Stimulated activated CD8-positive, alpha-beta memory T cell treated with anti-CD3 and anti-CD28 coated beads, Interleukin-4, amount 100 ng/mL, for 4 hours (primary cell): ENCODE measurements at places on chromosomes 3 and 15.

- no peak for DNase-seq
Measured at GRCh38 chr15:85730001-85730820, 64.5 kb downstream of the KLHL25 start.

- DNase-seq = no peak
Measured at GRCh38 chr15:37019479-37020433, 80.6 kb downstream of the MEIS2 start.

- no peak for DNase-seq
Measured at GRCh38 chr15:77633913-77634265, 1.2 kb upstream of the LINGO1 start.

DNA sequence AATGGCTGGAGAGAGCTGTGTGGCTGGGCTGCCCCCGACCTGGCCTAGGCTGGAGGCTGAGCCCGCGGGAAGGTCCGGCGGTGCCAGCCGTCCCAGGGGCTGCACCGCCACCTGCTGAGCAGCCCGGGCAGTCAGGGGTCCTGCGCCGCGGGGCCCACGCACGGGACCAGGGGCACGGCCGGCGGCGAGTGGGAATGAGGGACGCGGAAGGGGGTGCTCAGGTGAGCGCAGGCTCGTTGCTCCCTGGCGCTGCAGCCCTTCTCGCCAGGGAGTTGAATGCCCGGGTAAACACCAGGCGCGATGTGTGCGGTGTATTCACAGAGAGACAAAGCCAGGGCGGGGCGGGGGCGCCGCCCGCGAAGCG lies 666 bp upstream of the SEMA3F start:
- no peak for DNase-seq

- DNase-seq = no peak
Measured at GRCh38 chr3:23640471-23641146, 165.1 kb upstream of the UBE2E1 start.

DNA sequence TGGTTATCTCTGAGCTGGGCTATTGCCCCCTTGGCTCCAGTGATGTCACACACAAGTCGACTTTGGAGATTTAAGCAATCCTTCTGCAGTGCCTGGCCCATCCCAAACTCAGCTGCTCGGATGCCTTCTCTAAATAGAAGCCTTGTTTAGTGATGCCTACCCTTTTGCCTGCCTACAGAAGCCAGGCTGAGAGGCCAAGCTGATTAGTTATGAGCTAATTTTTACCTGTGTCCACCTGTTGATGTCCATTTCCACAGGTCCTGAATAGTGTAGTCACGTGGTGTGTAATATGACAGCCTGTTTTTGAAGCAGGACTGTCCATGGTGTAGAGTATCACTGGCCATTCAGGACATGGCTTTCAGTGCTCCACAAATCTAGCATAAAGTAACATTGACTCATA lies 45.5 kb downstream of the SSUH2 start:
- no peak for DNase-seq

- no peak for DNase-seq
Measured at GRCh38 chr15:86235667-86236066, 156.0 kb downstream of the AGBL1 start.
